ENCODE measurements at places on chromosomes 1 and 21.
A peak's percentile ranks its signal among the peaks of the same experiment; 100 is the strongest.

DNA sequence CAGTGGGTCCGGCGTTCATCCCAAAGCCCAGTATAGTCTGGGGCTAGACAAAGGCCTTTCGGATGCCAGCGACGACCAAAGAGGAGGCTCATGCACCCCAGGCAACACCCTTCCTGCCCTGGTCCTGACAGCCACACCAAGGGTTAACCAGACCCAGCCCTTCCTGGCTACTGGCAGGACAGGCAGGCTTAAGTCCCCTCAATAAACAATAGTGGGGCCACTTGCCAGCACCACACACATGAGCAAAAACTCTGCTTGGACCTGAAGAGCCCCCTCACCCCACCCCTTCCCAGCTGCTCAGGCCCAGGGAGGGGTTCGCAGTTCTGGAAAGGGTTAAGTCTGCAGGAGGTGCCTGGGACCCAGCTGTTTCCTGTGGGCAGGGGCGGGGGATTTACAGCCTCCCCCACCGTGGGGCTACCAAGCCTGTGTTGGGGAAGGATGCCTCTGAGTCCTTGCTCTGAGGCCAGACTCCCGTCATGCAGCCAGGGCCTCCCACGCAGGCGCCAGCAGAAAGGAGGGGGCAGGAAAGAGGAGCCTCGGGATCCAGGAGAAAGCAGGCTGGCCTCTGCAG is 18.2 kb downstream of the PHLDA3 start:
- DNase-seq: no peak

- no peak for DNase-seq
These were observed 57.5 kb downstream of the MAP3K7CL start for GRCh38 chr21:29187944-29188343.

- DNase-seq: no peak
These were observed 29.1 kb downstream of the AK5 start for GRCh38 chr1:77310924-77311323.

- DNase-seq: no peak
These were observed 75.8 kb downstream of the NID1 start for GRCh38 chr1:235989105-235989504.

DNA sequence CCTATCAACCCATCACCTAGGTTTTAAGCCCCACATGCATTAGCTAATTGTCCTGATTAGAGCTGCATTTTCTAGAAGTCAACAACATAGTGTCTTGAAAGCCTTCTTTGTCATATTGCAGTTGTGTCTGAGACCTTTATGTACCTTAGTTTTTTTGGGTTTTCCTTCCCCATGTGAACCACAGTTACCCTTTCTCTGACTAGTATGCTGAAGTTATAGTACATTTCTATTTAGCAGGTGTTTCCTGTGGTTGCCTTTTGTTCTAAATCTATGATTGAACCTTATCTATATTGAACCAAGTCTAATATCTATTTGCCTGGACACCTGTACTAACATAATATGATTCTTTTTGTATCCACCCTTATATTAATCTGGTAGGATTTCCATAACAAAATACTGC is 135.6 kb downstream of the ST6GALNAC3 start:
- DNase-seq: no peak

DNA sequence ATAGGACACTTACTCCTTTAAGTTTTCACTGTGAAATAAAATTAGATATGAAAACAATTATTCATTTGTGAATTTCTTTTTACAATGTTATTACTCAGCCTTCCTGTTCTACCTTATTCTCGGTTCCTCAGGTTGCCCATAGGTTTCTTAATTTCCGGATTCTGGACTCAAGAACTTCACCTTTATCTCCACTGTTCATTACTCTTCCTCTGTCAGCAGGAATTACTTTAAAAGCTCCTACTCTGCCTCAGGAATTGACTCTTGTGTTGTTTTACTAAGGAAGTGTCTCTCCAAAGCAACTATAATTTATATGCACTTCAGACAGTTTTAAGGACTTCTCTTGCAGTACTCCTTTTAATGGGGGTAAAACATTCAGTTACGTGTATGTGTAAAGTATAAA is 123.8 kb downstream of the OSBPL9 start:
- no peak for DNase-seq

DNA sequence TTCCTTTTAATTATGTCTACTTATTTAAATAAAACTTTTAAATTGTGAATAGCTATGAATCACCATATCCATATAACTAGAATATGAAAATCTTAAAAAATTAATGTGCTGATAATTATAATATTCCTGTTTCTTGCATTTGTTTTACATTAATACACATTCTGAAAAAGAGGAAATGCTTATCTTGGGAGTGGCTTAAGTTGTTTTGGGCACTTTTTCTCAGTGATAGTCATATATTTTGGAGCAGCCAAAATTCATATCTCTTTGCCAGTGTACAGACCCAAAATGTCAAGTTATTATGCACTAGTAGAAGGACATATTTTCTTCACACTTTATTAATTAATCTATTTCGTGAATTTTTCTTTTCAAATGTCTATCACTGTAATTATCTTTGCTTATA is 838.5 kb downstream of the USP25 start:
- DNase-seq: no peak

GRCh38 chr1:51648180-51649109 is 31.6 kb downstream of the OSBPL9 start:
- DNase-seq: no peak

DNA sequence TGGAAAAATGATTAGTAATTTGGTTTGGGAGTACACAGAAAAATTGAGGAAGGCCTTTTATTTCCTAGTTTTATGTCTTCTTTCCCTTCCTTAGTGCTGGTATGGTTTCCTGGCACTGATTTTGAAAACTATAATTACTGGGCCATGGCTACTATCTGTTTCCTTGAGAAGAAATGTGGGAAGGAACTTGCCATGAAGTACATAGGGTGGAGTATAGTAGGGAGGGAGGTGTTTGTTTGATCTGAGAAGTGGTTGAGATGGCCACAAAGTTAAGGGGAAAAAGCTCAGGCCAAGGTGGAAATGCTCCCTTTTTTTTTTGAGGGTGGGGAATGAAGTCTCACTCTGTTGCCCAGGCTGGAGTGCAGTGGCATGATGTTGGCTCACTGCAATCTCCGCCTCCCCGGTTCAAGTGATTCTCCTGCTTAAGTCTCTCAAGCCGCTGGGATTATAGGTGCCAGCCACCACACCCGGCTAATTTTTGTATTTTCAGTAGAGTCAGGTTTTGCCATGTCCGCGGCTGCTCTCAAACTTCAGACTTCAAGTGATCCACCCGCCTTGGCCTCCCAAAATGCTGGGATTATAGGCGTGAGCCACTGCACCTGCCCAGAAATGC is 11.3 kb downstream of the HJV start:
- no peak for DNase-seq

DNA sequence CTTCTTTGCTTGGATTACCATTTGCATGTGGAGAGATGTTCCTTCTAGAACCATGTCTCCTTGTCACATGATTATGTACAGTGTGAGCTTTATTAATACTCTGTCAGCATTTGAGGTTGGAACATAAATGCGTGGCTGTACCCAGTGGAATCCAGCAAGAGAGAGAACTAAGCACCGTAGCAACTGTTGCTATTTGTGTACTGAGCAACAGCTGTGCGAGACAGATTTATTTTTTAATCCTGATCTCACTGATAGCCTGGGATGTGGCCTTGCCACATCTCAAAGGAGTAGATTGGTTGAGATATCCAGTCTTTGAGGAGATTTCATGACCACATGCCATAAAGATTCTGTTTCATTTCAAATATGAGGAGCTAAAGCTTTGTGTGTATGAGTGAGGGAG is 43.4 kb downstream of the KIF1B start:
- no peak for DNase-seq

GRCh38 chr1:18752409-18752808 is 107.1 kb downstream of the TAS1R2 start:
- DNase-seq: no peak

DNA sequence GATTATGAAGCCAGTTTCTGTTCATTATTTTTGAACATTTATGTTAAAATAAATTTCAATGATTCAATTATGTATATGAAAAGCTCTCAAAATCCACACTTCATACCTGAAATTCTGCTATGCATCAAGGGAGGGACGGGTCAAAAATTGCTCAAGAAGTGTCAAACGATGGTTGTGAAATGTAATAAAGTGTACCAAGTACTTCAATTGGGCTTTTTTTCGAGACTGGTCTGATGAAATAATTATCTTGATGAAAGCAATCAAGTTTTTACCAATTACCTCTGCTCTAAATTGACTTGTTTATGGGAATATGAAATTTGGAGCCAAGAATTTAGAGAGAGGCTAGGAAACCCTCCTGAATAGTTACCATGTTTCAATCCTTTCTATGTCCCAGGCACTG is 7.9 kb downstream of the OSCP1 start:
- no peak for DNase-seq

GRCh38 chr1:55632058-55632457 is 416.9 kb upstream of the USP24 start:
- DNase-seq: no peak

DNA sequence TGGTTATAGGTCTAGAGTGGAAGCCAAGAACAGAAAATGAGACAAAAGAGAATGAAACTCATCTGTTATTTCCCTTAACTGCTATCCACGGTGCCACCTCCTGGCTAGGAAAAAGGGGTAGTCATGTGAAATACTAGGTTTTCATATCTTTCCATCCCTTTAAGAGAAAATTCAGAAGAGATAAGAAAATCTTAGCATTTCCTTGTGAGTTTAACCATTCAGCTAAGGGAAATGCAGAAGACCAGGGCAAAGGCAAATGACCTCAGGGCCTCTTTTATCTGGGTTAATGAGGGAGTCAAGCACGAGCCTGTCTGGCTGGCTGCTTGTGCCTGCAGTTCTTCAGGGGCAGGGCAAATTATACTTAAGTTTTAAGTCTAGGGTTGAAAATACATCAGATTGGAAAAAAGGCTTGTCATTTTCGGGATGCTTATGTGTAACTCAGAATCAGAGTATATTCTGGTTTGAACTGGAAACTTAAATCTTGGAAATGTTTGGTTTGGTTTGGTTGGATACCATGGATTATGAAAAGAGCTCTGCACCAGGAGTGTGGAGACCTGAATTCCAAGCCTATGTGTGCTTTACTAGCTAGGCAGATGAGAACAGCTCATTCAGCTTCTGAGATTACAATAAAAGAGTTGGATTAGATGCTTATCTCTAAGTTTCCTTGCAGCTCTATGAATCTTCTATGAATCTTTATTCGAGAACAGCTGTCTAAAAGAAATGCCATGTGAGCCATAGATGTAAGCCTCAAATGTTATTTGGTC is 19.9 kb downstream of the NIBAN1 start:
- no peak for DNase-seq

GRCh38 chr1:166272851-166273250 is 106.0 kb upstream of the FAM78B start:
- DNase-seq: no peak

- no peak for DNase-seq
These were observed 902.9 kb downstream of the LTN1 start for GRCh38 chr21:28089599-28090441.

DNA sequence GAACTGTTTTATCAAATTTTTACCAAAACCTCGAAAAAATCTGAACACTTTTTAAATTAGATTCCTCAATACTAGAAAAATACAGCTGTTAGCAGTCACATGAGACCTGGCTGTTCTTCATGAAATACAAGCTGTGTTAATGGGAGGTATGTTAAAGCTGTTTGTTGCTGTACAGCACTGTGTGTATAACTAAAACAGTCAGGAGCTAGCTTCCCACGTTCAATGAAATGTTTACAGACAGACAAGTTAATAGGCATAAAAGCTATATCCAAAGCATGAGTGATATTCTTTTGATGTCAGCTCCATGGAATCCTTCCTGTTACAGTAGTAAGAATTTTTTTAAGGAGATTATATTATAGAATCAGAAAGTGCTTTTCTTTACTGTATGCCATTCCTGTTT is 223.2 kb upstream of the FOXD3 start:
- DNase-seq: no peak

- DNase-seq: no peak
These were observed 14.4 kb downstream of the FHAD1 start for GRCh38 chr1:15261155-15262002.

- DNase-seq: no peak
These were observed 5.7 kb downstream of the C1orf210 start for GRCh38 chr1:43279666-43280065.

- no peak for DNase-seq
These were observed 283.1 kb downstream of the GRIK1 start for GRCh38 chr21:29656504-29657239.

DNA sequence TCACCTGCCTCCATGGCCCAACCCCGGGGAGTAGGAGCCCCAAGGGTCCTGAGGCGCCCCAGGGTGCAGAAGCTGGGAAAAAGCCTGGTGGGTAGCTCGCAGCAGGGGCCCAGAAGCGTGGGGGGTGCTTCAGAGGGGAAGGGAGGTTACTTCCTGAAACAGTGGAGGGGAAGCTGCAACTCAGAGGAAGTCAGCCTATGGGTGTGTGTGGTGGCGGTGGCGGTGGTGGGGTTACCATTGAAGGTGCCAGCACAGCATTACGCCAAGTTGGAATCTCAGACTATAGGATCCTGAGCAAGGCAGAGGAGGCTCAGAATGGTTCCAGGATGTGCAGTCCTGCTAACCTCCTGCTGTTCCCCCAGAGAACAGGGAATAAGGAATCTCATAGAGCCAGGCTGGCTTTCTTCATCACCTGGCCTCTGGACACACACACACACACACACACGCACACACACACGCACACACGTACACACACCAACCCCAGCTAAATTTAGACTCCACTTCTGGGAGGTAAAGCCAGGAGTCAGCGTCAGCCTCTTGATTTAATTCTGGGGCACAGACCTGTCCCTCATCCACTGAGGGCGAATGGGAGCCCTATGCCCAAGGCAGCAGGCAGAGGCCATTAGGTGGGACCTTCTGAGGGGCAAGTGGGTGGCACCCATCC is 1.3 kb downstream of the DENND4B start:
- peak; percentile 83 for DNase-seq

DNA sequence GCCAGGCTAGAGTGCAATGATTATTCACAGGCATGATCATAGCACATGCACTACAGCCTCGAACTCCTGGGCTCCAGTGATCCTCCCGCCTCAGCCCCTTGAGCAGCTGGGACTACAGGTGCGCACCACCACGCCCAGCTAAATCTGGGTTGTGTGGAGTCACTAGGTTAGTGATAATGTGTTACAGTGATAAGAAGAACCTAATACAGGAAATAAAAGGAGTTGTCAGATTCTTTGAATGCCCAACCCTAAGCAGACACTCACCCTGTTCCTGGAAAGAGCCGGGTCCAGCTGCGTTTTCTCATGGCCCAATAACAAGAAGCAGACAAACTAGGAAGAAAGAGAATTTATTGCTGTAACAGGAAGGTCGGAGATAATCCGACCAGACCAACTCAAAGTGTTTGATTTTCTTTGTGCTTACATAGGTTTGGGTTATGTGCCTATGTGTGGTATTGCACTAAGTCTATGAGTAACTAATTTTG is 8.8 kb downstream of the IFNGR2 start:
- DNase-seq: no peak

DNA sequence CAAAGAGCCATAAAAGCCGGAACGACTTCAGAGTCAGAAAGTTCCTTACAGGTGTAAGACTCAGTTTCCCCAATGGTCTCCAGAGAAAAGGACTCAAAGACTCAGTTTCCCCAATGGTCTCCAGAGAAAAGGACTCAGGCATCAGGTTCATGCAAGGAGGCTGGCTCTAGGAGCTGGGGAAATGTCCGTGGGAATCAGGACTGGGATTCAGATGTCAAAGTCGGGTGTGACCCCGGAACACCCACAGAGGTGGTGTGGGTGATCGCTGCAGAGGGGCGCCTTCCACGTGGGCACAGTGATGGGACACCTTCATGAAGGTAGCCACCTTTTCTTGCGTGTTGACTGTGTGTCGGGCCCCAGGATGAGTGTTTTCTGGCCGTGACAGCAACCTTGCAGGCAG is 340.8 kb downstream of the NPHP4 start:
- DNase-seq: no peak

GRCh38 chr1:176880955-176881595 is 283.4 kb downstream of the ASTN1 start:
- DNase-seq: no peak
